Suppressor macrophage treated with lipopolysaccharide for 4 hours (primary cell): ENCODE measurements at places on chromosomes 1 and 21.

- DNase-seq, result no peak
Observed at GRCh38 chr1:240618946-240619345, 7.0 kb upstream of the GREM2 start.

- no peak for DNase-seq
Observed at GRCh38 chr1:56084246-56084645, 495.1 kb downstream of the PLPP3 start.

- DNase-seq, result no peak
Observed at GRCh38 chr1:88777604-88778149, 93.6 kb downstream of the PKN2 start.

DNA sequence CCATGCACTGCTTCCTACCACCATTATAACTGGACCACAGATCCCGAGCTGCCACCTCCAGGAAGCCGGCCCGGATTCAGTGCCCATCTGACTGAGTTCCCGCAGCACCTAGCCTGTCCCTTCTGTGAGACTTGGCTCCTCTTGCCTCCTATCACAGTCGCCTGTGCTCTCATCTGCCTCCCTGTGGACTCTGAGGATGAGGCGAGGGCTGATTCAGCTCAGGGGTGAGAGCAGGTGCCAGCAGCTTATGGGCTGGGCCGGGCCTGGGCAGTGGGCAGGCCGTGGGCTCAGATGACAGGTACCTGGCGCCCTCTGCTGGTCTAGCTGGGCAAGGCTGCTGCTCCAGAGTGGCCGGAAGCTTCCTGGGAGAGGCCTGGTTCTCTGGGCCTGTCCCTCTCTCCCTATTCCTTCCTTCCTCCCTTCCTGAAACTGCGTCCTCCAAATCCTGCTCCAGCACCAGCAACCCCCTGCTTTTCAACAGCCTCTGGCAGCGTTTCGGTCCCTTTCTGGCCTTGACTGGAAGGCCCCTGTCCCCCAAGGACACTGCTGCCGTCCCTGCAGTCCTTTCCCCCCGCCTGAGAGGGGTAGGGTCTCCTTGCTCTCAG lies 17.3 kb upstream of the PCSK9 start:
- DNase-seq, result peak; percentile 78

DNA sequence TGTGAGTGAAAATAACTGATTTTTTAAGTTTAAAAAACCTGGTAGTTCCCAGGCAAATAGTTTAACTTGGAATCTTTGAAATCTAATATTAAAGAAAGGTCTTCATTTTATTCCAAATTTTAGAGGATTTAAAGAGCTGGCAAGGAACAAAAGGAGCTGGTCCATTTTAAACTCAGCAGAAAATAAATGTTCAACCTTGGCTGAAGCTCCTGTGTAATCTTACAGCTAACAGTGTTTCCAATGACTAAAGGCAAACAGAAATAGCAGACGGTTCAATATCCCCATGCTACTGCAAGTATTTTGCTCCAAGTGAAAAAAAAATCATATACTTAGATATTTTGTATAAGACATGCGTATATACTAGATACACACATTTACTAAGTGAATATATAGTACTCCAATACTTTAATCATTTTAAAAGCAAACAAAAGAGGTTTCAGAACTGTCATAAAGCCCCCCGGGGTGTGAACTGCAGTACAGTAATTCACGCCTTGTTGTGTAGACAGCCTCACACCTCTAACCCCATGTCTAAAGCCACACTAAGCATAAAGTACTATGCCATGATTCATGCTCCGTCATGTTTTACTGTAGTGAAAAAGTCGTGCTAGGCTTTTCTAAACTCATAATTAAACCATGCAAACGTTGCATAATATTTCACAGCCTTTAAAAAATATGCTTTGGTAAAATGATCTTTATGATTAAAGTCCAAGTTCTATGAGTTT lies 132.2 kb downstream of the CLIC6 start:
- no peak for DNase-seq

- peak; percentile 25 for DNase-seq
Observed at GRCh38 chr1:180168786-180169639, 14.3 kb downstream of the QSOX1 start.

DNA sequence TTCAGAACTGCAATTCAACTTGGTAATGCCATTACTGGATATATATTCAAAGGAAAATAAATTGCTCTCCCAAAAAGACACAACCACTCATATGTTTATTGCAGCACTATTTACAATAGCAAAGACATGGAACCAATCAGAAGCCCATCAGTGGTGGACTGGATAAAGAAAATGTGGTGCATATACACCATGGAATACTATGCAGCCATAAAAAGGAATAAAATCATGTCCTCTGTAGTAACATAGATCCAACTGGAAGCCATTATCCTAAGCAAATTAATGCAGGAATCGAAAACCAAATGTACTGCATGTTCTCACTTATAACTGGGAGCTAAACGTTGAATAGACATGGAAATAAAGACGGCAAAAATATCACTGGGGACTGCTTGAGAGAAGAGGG lies 117.0 kb downstream of the MAP3K21 start:
- no peak for DNase-seq

GRCh38 chr1:221669441-221669840 lies 72.4 kb downstream of the DUSP10 start:
- DNase-seq, result no peak

- no peak for DNase-seq
Observed at GRCh38 chr1:74343216-74343615, 108.0 kb downstream of the TNNI3K start.

- no peak for DNase-seq
Observed at GRCh38 chr21:45060675-45061311, 13.6 kb upstream of the ADARB1 start.

- DNase-seq, result peak; percentile 69
Observed at GRCh38 chr1:198641501-198641900, 2.7 kb downstream of the PTPRC start.

DNA sequence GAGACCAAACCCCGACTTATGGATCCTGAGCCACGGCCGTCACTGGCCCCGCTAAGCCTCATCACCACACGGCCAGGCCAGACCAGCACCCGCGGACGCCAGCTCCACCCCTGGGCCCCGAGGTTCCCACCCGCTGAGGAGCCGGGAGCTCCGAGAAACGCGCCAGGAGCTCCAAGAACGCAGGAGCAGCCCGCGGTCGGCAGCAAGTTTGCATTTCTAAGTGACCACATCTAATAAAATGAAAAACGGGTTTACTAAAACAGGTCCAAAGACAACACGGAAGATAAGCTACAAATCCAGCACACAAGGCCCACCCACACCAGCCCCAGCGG lies 8.1 kb upstream of the C1QTNF12 start:
- DNase-seq, result no peak

GRCh38 chr1:87252406-87252805 lies 76.3 kb upstream of the LMO4 start:
- peak; percentile 20 for DNase-seq

- no peak for DNase-seq
Observed at GRCh38 chr1:79326875-79327274, 320.3 kb upstream of the ADGRL4 start.

DNA sequence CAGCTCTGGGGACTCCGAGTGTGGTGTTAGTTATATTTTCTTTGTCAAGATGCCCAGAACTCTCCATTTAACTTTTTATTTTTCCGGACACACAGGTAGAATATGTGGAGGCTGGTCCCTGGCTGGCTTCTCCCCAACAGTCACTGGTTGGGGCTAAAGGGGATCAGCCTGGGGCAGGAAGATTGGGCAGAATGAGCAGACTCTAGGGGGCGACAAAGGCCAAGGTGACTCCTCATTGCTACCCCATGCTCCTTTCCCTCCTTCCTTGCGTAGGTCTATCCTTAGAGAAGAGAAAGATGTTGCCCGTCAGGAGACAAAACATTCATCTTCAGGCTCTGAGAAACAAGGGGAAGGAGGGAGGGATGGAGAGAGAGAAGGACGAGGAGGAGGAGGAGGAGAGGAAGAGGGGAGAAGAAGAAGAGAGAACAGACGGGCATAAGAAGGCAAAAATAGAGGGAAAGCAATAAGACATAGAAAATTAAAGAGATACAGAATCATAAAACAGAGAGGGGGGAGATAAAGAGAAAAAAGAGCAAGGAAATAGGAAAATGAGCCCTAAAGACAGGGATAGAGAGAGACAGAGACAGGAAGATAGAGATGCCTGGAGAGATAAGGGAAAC lies 89.9 kb downstream of the FOXD2 start:
- DNase-seq, result no peak

GRCh38 chr21:17467392-17467791 lies 45.5 kb upstream of the CXADR start:
- DNase-seq, result no peak

DNA sequence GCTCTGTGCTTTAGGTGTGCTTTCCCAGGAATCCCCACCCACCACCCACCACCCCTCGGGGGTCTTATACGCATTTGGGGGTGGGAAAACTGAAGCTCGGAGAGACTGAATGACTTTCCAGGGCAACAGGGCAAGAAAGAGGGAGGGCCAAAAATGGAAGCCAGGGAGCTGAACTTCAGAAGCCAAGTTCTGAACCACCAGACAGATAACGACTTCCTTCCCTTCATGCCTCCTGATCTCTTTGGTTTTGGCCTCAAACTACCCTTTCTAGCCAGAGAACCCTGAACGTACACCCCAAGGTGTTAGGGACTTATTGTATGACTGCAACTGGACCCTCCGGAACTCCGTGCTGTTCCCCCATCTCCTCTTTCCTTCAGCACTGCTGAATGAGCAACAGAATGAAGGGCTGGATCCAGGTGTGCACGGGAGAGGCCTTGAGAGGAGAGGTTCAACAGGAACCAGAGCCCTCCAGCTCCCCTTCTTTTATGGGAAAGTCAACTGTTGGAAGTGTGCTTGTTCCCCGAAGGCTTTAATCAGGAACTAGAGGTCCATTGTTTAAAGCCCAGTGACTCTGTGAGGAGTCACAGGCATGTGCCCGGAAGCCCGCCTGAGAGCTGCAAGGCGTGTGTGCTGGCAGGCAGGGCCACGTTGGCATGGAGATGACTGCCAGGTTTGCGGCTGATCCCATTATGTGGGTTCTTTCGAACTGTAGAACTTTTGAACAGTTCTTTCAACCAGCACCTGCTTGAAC lies 3.1 kb downstream of the BACE2 start:
- DNase-seq, result no peak

GRCh38 chr1:93525431-93525830 lies 77.5 kb downstream of the FNBP1L start:
- DNase-seq, result no peak

DNA sequence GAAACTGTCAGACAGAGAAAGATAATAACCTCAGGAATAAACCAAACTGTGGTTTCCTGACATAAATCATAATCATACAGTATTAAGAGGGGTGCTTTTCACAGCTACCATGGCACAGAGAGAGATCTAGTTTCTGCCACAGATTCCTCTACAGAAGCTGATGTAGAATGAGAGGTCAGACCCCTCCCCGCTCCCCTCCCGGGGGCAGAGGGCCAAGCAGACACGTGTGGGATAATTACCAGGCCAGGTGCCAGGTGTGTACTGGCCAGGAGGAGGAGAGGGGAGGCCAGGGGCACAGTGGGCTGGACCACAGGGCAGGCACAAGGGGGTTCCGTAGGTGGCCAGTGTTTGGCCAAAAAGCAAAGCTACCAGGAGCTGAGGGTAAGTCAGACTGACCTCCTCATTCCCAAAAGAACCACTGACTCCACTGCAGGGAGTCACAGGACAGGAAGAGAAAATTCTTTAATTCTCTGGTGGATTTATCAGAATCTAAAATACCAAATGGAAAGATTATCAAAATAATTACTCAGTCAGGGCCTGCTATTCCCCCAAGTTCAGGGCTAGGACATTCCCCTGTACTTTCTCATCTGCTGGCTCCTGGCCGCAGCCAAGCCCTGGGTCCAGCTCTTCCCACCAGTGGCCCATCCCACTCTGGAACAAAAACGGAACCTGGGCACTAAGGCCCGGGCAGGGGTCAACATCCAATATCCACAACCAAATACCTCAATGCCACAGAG lies 30.0 kb downstream of the C2CD2 start:
- no peak for DNase-seq

DNA sequence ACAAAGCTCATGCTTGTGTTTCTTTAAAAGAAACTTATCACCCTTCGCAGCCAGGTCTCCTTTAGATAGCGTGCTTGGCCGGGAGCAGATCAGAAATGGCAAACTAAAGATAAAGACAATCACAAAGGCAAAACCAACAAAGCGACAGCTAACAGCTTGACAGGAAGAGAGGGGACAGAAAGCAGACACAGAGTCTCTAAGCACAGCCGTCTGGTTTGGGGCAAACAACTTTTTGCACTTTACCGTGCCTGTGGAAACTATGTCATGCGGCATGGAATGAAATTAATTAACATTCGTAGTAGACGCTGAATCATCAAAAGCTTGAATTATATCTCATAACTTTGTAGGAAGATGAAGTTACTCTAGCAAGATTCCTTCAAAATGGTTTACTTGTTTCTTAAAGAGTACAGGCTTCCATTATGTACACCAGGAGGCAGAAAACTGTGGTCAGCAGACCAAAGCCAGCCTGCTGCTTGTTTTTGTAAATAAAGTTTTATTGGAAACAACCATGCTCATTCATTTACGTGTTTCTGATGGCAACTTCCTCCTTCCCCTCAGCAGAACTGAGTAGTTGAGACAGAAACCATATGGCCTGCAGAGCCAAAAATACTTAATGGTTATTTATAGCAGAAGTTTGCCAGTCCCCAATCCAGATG lies 183.2 kb downstream of the KIF26B start:
- DNase-seq, result peak; percentile 16

DNA sequence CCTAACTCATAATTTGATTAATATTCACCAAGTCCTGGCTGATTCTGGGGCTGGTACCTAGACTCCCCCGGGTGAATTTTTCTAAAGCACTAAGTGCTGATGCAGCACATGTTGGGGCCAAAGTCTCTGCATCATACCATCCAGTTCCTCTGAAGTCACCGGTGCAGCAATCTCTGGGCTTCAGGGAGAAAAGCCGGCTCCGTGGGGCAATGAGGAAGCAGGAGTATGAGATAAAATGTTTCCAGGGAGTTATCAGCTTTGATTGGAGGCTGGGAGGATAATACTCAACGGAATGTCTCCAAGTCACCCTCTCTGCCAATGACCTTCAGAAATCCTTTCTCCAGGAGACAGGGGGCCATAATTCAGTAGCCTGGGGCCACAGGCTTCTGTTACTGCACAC lies 1.2 kb downstream of the FCAMR start:
- DNase-seq, result peak; percentile 81

DNA sequence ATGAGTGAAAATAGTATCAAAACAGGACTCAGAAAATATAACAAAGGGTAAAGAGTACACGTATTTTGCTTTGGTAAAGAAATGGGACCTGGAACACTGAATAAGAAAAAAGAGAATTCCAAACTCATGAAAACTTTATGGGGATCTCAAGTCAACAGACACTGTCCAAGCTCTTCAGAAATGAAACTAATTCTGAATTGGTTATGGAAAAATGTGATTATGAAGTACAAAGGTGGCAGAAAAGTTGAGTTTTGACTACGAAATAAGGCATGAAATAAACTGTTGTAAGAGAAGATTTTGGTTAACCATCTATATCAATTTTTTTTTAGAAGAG lies 8.4 kb downstream of the EGLN1 start:
- no peak for DNase-seq

DNA sequence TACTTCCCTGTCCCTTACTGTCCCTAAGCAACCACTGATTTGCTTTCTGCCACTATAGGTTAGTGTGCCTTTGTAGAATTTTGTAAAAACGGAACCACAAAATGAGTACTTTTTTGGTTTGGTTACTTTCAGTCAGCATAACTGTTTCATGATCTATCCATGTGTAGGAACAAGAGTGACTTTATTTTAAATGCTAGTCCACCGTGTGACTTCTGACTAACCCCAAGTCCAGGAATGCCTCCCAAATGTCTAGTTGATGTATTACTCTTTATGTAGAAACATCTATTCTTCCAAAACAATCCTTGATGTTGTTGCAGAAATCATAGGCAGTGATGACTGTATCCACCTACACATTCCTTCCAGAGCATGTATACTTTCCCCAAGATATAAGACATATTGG lies 21.3 kb downstream of the ATPAF1 start:
- DNase-seq, result peak; percentile 9
